ENCODE measurements at places on chromosomes 12 and 14.

GRCh38 chr14:58944343-58944967 lies 244.0 kb upstream of the DAAM1 start:
- DNase-seq, result no peak

GRCh38 chr12:54988402-54989054 lies 4.0 kb upstream of the TESPA1 start:
- DNase-seq, result no peak

DNA sequence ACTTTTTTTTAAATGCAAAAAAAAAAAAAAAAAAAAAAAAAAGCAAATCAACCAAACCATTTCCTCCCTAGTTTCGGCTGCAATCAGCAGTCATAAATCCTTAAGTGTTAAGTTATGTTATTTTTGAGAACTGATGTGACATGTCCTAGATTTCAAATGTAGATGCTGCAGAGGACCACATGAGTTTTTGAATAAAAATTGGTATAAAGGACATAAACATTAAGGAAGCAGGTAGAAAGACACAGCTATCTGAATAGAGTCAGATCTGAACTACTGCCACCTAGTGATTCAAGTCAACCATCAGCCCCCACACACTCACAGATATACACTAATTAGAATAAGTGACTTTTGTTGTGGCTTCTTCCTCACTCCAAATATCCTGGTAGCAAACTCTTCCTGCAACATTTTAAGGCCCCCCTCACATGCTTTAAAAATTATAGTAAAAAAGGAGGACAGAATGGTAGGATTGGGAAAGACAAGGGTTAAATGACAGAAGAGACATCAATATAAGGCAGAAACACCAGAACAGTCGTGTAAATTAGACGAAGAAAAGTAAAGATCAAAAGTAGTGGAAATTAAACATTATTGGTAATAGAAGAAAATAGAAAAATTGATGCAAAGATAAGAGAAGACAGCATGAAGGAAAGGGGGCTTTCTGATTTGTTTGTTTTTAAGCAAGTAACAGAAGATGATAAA lies 394.5 kb upstream of the ATP2B1 start:
- peak; percentile 47 for DNase-seq

- no peak for DNase-seq
Observed at GRCh38 chr14:21233457-21234076, 35.7 kb downstream of the HNRNPC start.

DNA sequence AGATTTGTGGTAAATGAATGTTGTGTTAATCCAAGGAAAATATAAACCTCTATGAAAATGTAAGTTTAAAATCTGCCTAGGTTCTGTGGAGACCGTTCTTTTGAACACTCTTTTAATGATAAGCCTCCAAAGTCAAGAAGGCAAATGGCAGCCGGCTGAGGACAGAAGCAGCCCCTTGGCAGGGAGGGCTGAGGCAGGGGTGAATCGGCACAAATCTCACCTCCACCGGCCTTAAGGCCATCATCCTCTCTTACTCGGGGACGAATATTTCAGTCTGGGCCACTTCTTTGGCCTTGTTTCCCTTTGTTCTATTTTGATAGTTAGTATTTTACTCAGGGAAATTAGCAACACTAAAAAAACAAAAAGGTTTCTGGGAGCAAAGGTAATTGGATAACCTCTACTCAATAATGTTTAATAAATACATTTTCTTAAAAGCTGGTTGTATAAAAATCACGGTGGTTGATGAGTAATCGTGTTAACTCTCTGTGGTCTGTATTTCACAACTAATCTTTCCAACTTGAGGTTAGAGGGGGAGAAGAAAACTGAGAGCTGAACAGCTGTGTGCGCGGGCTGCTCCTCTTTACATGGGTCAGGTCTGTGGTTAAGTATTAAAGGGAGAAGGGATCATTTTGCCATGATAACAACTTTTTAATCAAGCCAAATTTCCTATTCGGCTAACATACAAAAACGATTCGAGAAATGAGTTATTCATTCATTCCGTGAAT lies 18.6 kb downstream of the LGMN start:
- peak; percentile 63 for DNase-seq
